ENCODE measurements at places on chromosomes 11 and 22. TPM values are rescaled to one million over a fixed set of nuclear protein-coding genes. Genes with fewer than 3 reads are reported as not detected.

Gene KCNA4
- total RNA-seq = not detected

Gene CALCA
- not detected for total RNA-seq

Gene MS4A1
- total RNA-seq = not detected

Gene GPHA2
- not detected for total RNA-seq

Gene DLG2
- total RNA-seq = 1.7 TPM

Gene RFPL3
- total RNA-seq = not detected

Gene GDPD5
- total RNA-seq = 107 TPM

Gene TMEM191B
- 1.1 TPM for total RNA-seq

Gene CLDN5
- not detected for total RNA-seq

Gene KIRREL3
- not detected for total RNA-seq

Gene NEU3
- 12.6 TPM for total RNA-seq

Gene RAB3IL1
- not detected for total RNA-seq

Gene ADM2
- total RNA-seq = 7.6 TPM

Gene NXPE1
- not detected for total RNA-seq

Gene ESAM
- total RNA-seq = 1.6 TPM

Gene OR5B21
- 0.35 TPM for total RNA-seq

Gene KRTAP5-1
- total RNA-seq = not detected

Gene OR10A2
- total RNA-seq = not detected

Gene OR52E4
- not detected for total RNA-seq
